ENCODE measurements at places on chromosomes 13 and 19.
A peak's percentile ranks its signal among the peaks of the same experiment; 100 is the strongest.

DNA sequence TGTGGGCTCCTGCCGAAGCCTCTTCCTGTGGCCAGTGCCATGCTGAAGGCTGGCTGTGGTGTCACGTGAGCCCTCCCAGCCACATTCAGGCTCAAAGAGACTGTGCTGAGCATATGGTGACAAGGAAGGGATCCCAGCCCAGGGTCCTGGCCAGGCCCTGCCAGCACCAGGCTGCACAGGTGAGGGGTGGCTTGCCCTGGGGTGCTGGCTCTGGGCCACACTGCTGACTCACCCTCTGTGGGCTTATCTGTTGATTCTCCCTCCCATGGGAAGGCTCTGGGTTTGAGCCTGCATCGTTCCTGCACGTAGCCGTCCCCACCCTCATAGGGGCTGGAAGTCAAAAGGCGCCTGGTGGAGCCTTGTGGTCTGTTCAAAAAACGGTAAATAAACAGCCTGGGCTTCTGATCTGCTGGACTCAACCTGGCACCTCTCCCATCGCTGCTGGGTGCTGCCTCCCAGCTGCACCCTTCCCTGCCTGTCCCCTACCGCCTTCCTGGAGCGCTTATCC lies 31.1 kb downstream of the DNM2 start:
- no peak for DNase-seq

- DNase-seq: no peak
Observed at GRCh38 chr13:21913010-21913409, 242.1 kb downstream of the FGF9 start.

GRCh38 chr19:13022859-13023636 lies 27.8 kb downstream of the NFIX start:
- DNase-seq: no peak

- no peak for DNase-seq
Observed at GRCh38 chr19:12015753-12016116, 19.7 kb downstream of the ZNF433 start.

DNA sequence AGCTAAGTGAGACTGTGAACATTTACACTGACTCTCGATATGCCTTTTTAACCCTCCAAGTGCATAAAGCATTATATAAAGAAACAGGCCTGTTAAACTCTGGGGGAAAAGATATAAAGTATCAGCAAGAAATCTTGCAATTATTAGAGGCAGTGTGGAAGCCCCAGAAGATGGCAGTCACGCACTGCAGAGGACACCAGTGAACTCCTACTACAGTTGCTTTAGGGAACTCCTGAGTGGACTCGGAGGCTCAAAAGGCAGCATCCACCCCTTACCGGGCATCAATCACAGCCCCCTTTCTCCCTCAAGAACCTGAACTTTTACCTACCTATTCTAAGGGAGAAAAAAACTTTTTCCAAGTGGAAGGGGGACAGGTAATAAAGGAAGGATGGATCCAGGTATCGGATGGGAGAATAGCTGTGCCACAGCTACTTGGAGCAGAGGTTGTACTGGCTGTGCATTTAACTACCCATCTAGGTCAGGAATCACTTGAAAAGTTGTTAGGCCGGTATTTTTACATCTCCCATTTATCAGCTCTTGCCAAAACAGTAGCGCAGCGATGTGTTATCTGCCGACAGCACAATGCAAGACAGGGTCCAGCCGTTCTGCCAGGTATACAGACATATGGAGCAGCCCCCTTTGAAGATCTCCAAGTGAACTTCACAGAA lies 80.1 kb downstream of the ZNF486 start:
- DNase-seq: no peak

DNA sequence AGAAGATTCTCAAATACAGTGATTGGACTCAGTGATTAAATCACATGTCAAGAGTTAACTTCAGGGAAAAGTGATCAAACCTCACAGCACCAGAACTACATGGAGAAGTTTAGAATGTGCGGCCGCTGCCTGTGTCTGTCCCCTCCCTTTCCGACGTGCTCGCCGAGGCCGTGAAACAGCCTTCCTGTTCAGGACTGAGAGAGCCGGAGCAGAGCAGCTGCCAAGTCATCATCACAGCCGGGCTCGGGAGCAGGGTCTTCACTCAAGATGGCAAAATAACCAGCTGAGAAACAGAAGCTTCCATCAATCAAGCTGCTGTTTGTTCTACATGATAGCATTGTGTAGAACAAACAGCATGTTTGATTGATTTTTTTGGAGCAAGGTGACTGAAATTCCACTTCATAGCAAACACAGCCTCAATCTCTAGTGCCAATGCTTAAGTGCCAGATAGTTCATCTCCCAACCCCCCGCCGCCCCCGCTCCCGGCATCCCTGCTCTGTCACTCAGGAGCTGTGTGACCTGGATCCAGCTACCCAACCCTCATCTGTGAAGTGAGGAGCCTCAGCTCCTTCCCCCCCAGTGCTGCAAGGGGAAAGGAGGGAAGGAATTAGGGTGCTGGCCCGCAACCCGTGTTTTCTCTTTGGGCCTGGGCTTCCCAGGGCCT lies 70.6 kb downstream of the HSPH1 start:
- DNase-seq: no peak

DNA sequence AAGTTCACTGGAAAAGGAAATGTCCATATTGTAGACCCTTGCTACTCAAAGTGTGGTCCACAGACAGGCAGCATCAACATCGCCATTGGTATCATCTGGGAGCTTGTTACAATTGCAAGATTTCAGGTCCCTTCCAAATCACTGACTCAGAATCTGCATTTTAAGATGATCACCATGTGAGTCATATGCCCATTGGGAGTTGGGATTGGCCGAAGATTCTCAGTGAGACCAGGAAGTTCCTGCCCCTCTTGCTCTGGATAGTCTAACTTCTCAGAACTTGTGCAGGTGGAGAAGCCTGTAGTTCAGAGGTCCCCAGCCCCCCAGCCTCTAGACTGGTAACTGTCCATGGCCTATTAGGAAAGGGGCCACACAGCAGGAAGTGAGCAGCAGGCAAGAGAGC lies 48.9 kb upstream of the URAD start:
- DNase-seq: no peak

GRCh38 chr19:3045885-3046697 lies 16.2 kb downstream of the TLE5 start:
- DNase-seq: no peak

GRCh38 chr13:21868823-21869222 lies 197.9 kb downstream of the FGF9 start:
- DNase-seq: no peak

GRCh38 chr13:66634384-66634783 lies 595.8 kb downstream of the PCDH9 start:
- DNase-seq: no peak

DNA sequence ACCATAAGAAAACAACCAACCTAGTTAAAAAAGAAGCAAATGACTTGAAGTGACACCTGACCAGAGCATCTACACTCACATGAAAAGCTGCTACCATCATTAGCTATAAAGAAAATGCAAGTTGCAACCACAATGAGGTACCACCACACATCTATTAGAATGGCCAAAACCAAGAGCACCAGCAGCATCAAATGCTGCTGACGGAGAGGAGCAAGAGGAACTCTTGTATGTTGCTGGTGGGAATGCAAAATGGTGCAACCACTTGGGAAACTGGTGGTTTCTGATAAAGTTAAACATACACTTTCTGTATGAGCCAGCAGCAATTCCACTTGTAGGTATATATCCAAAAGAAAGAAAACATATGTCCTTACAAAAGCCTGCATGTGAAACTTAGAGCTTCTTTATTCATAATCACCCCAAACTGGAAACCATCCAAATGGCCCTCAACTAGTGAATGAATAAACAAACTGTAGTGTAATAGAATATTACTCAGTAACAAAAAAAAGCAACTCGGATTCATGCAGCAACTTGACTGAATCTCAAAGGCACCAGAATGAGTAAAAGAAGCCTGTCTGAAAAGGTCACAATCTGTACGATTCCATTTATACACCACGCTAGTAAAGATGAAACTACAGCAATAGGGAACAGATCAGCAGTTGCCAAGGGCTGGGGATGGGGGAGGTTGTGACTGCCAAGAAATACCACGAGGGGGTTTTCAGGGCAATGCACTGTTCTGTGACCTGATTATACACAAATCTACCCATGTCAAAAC lies 60.9 kb upstream of the RANBP3 start:
- no peak for DNase-seq

- DNase-seq: no peak
Observed at GRCh38 chr13:51740698-51741097, 63.3 kb downstream of the DHRS12 start.

GRCh38 chr13:97849305-97849704 lies 104.2 kb upstream of the IPO5 start:
- no peak for DNase-seq

- no peak for DNase-seq
Observed at GRCh38 chr19:4064496-4065260, 2.0 kb downstream of the ZBTB7A start.

DNA sequence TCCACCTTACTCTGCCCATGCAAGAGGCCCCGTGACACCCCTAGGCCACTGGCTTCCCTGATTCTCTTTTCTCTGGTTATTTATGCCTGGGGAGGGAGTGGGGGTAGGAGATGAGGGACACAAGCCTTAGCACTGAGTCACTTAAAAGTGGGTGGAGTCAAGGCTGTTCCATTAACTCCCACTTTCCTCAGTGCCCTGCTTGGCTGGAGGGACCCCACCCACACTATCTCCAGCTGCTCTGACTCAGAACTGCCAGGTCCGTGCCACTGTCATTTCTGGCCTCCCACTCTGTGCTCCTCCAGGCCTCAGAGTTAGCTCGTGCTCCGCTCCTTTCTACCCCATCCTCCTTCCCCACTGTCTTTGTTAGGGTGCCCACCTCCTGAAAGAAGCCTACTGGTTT lies 113.4 kb upstream of the UQCRFS1 start:
- DNase-seq: no peak

DNA sequence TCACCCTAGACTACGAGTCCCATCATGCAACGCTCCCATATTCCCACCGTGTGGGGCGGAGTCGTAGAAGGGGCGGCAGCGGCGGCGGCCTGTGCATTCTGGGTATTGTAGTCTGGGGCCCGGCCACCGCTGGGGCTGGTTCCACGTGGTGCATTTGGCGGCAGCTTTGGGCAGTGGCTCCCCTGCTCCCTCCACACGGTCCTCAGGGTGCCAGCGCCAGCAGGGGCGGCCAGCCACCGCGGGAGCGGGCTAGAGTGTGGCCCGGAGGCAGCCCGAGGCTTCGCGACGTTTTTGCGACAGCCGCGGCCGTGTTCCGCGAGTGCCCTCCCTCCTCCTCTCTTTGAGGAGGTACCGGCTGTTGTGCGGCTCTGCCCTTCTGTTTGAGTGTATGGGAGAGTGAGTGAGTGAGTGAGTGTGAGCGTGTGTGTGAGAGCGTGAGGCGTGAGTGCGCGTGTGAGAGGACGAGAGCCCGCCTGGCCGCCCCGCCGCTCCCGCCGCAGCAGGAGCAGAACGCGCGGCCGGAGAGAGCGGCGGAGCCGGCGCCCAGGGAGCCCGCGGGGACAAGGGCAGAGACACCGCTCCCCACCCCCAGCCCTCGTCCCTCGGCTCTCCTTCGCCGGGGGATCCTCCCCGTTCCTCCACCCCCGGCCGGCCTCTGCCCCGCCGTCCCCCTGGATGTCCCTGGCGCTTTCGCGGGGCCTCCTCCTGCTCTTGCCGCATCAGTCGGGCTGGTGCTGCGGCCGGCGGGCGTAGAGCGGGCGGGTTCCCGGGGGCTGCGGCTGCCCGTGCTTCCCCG lies at the start of gene CDK8:
TSS of gene CDK8 (plus strand) at position 343 of the 796 bp plus-strand sequence. CDS start 513 bp downstream, outside the sequence.
- DNase-seq: peak; percentile 77

DNA sequence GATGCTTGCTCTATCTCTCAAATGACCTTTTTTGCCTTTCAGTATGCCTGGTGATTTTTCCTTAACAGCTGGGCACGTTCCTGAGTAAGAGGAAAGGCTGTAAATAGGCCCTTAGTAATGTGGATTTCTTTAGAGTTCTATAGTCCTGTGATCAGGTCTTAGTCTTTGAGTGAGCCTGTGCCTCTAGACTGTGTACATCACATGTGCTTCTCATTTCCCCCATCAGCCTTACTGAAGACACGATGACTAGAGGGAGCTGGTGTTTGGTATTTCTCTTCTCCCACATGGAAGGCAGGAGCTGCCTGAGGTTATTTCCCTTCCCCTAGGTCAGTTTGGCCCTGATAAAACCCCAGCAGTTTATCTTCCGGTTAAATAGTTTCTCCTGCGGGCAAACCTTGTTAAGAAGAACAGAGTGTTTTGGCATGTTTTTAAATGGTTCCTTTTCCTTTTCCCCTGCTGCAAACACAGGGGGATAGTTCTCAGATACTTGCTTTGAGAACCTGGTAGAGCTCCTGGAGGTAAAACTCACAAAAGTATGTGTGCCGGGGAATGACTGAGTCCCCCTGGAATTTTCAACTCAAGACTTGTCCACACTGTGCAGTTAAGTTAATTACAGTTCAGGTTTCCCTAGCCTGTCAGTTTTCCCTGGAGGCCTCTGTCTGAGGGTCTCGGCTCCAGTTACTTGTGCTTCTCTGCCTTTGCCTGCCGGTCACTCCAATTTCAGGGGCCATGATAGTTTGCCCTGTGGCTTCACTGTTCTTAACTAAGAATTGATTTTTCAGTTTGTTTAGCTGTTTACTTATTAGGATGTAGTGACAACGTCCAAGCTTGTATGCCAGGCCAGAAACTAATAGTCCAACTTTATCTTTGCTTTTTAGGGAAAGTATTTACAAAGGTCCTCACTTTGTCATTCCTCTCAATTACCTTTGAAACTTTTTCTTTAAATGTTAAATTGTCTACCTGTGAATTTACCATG lies 94.4 kb downstream of the URI1 start:
- DNase-seq: no peak

DNA sequence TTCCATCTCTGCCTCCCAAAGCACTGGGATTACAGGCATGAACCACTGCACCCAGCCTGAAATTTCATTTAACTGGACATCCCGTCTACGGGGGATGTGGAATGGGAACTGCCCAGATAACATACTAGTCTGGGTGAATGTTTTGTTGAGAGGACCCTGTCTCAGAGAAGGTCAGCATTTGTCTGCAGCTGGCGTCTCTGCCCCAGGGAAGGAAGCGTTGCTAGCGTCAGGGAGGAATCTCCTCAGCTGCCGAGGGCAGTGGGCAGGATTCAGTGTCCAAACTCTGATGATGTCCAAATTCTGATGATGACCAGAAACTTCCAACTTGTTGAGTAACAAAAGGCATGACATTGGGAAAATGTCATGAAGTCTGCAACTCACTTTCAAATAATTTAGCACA lies 3.1 kb downstream of the NXNL1 start:
- DNase-seq: no peak

- DNase-seq: no peak
Observed at GRCh38 chr13:107457686-107458085, 757.6 kb downstream of the LIG4 start.

DNA sequence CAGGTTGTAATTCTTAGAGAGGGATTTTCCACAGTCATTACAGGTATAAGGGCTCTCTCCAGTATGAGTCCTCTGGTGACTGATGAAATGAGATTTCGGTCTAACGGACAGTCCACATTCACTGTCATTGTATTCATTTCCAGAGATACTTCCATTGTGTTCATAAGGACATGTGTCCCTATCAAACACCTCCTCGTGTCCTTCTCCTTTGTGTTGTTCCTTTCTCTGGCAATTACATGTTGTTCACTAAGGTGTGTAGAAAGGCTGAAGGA lies 10.5 kb upstream of the ZSCAN18 start:
- no peak for DNase-seq

GRCh38 chr19:34226036-34226435 lies 28.3 kb upstream of the GARRE1 start:
- DNase-seq: no peak

- no peak for DNase-seq
Observed at GRCh38 chr13:74978591-74978990, 503.4 kb downstream of the TBC1D4 start.

All from stimulated activated CD4-positive, alpha-beta T cell treated with anti-CD3 and anti-CD28 coated beads, Interleukin-2, amount 100 ng/mL, for 48 hours (primary cell).